ENCODE measurements at places on chromosomes 6 and 20.
A peak's percentile ranks its signal among the peaks of the same experiment; 100 is the strongest.

DNA sequence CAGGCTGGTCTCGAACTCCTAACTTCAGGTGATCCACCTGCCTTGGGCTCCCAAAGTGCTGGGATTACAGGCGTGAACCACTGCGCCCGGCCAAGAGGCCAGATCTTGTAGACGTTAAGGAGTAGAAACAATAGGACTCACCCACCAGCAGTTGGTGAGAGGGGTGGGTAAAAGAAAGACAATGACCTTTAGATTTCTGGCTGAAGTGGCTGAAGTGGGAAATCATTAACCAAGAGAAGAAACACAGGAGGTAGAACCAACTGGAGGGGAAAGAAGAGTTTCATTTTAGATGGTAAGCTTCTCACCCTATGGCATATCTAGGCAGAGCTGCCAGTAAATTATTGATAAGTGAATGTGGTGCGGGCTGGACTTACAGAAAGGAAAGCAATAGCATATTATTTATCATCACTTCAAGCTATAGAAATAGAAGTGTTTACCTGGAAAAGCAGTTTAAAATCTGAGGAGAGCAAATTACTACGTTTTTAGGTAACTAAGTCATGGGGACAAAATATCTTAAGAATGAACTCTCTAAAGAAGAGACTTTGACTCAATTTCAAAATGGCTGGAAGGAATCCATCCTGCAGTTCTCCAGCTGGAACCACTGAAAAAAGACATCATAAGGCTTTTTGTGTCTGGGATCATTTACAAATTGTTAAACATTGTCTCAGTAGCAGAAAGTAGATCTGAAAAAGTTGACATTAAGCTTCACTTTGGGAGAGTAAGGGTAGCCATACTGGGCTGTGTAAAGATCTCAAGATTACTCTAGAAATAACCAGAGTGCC lies 109.6 kb downstream of the ALDH8A1 start:
- no peak for DNase-seq

DNA sequence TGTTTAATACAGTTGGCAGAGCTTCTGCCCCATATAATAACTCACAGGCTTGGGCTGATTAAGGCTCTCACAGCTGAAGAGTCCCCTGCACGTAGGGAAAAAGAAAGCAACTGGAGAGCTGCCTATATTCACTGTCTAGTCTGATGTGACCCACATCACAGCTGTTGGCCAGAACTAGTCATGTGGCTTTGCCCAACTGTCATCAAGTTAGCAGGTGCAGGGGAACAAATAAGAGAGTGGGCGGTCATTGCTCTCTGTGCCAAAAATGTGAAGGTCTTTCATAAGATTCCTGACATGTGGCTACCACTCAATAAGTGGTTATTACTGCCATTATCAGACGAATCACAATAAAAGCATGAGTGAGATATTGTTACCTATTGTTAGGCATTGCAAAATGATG lies 665.2 kb downstream of the DOK5 start:
- DNase-seq: no peak

GRCh38 chr6:109978174-109979032 lies at the start of gene GPR6:
Gene GPR6 (plus strand): TSS chr6:109978311. CDS start chr6:109979113, 802 bp downstream.
- peak; percentile 49 for DNase-seq

DNA sequence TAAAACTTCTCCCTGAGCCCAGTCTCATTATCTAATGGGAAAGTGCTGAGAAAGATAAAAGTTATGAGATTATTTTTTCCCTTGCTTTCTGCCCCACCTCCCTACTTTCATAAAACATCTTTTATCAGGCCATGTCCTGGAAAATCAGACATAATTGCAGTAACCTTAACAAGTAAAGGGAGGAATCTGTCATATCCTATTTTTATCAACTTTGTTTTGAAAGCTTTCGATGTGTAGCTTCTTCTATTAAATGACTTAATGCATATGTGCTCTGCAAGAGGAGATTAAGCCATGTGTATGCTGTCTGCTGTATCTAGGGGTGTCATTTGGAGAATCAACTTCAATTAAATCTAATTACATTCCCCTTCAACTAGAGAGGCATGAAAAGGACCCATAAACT lies 408.9 kb downstream of the CBLN4 start:
- no peak for DNase-seq

GRCh38 chr6:163487606-163488005 lies 73.1 kb downstream of the QKI start:
- no peak for DNase-seq

- peak; percentile 91 for DNase-seq
Measured at GRCh38 chr6:27894839-27895762, 17.1 kb downstream of the OR2B2 start.

DNA sequence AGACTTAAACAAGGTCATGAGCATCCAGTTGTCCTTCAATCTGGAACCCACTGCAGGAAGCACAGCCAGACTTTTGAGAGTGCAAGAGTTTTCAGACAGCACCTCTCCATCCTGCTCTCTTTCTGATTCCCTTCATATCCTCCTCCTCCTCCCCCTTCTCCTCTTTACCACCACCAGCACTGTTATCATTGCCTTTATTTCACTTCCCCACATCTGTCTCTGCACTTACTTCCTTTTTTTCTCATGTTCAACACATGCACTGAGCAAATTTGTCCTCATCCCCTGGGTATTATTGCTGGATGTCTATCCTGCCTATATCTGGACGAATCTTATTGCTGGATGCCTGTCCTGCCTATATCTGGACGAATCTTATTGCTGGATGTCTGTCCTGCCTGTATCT lies 554.8 kb downstream of the DHX35 start:
- no peak for DNase-seq

DNA sequence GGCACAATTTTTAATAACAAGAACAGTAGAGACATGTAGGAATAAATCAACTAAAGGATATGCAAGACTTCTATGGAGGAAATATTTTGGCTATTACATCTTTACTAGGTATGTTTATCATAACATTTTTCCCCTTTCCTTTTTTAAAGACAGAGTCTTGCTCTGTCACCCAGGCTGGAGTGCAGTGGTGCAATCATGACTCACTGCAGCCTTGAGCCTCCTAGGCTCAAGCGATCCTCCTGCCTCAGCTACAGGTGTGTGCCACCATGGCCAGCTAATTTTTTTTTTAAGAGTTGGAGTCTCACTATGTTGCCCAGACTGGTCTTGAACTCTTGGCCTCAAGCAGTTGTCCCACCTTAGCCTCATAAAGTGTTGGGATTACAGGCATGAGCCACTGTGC lies 37.0 kb downstream of the AKAP7 start:
- DNase-seq: peak; percentile 26
